ENCODE measurements at places on chromosomes 16 and 17.

- DNase-seq, result no peak
Measured at GRCh38 chr16:75502916-75503605, 7.8 kb upstream of the CHST6 start.

DNA sequence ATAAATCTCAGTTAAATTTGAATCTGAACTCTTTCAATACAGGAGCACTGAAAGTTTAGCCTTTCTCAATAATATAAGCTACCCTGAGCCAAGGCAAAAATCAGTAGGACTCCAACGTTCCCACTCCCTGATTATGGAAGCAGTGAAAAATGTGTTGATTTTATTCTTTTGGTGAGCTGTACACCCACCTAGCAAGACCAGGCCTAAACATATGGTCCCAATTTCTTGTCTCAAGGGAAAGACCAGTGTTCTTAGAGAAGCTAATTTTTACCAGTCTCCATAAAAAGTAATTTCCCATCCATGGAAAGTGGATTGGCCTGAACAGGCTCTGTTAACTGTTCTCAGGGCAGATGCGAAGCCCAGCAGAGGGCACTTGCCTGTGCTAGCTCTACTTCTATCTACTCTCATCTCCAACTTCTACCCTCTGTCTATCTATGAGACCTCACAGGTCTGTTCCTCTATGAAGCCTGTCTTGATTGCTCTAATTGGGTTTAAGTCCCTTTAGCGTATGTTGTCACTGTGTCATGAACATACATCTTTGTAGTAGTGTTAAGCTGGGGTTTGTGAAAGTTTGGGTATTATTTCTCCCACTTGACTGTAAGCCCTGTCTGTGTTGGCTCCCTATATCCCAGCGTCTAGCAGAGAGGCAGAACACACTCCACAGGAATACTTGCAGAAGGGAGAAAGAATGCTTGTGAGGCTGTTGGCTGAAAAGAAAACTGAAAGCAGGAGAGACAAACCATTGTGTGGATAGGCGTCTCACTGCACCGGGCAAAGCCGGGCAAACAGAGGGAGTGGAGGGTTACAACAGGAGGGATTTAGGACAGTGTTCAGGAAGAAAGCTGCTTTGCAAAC is 167.1 kb upstream of the MAF start:
- peak; percentile 35 for DNase-seq

DNA sequence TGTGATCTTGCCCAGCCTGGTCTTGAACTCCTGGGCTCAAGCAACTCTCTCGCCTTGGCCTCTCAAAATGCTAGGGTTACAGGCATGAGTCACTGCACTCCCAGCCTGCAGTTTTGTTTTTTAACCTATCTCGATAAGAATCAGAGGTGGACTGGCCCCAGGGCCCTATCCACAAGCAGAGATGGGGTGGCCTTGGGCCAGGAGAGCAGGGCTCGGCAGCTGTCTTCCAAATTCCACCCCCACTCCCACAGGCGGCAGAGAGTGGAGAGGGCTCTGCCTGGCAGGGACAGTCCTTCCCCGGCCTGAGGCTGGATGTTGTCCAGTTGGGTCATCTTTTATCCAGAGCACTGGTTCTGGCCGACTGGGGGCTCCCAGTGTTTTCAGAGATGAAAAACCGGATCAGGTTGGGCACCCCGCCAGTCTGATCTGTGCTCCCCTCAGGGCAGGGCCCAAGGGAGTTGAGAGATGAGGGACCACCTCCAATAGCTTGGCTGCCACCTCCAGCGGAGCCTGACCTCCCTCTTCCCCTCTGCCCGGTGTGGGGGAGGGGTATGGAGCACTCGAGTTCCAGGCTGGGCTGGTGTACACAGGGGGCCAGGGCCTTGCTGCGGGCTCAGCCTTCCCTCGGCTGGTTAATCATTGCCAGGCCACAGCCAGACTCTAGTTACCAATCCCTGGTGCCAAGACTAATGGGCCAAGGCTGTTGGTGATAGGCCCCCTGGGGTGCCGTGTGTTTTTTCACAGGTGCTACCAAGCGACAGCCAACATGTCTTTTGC is 30.3 kb upstream of the MYO15B start:
- DNase-seq, result peak; percentile 92

DNA sequence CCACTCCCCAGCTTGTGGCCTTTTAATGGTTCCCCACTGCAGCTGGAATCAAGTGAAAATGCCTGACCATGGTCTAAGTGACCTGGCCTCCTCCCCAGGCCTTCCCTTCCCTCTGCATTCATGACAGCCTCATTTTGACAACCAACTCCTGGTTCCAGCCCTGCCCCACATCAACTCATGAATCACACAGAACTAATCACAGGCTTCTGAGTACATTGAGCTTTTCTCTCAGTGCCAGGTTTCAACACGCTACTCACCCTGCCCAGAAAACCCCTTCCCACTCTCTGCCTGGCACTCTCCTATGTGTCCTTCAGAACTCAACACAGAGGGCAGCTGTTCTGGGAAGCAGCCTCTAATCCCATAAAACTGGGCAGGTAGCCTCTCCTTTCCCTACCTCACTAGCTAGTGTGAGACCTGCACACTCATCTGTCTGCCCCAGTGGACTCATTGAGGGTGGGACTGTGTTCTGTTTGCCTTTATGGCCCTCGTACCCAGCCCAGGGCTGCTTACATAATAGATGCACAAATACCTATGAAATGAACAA is 313.6 kb downstream of the GRIN2A start:
- no peak for DNase-seq

DNA sequence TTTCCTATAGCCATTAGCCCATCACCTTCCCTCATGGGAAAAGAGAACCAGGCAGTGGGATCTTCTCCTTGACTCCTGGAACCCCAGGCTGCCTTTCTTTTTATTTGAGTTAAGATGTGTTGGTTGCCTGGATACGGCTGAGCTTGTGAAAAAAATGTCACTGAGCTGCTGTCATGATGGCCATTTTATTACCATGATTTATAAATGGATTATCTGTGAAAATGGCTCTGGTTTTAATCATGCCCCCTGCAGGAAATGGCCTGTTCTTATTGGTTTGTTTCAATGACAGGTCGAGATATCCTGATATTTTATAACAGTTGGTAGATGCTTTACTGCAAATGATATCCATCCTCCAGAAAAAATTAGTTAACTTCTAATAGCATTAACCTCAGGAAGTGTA is 640.4 kb downstream of the CDH11 start:
- DNase-seq, result no peak

- peak; percentile 45 for DNase-seq
Measured at GRCh38 chr17:45288825-45289224, 26.9 kb upstream of the SPATA32 start.

- DNase-seq, result no peak
Measured at GRCh38 chr17:10073941-10074340, 124.5 kb downstream of the GAS7 start.

DNA sequence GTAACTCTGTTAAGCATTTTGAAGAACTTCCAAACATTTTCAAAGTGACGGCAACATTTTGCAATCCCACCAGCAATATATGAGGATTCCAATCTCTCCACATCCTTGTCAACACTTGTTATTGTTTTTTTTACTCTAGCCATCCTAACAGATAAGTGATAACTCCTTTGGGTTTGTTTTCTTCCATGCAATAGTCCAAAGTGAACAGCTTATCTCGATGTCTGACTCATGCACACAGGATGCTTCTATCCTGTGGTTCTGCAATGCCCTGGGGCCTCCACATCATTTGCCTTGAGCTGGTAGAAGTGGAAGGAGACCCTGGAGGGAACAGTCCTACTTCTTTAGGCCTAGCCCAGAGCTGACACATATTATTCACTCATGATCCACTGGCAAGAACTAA is 13.0 kb downstream of the TLE7 start:
- DNase-seq, result no peak

DNA sequence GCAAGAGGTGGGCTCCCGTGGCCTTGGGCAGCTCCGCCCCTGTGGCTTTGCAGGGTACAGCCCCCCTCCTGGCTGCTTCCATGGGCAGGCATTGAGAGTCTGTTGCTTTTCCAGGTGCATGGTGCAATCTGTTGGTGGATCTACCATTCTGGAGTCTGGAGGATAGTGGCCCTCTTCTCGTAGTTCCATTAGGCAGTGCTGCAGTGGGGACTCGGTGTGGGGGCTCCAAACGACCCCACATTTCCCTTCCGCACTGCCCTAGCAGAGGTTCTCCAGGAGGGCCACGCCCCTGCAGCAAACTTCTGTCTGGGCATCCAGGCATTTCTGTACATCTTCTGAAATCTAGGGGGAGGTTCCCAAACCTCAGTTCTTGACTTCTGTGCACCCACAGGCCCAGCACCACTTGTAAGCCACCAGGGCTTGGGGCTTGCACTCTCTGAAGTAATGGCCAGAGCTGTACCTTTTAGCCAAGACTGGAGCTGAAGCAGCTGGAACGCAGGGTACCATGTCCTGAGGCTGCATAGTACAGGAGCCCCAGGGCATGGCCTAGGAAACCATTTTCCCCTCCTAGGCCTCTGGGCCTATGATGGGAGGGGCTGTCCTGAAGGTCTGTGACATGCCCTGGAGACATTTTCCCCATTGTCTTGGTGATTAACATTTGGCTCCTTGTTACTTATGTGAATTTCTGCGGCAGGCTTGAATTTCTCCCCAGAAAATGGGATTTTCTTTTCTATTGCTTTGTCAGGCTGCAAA is 6.0 kb downstream of the PRKAR1A start:
- no peak for DNase-seq

GRCh38 chr16:1309888-1310831 is 724 bp downstream of the UBE2I start:
- peak; percentile 17 for DNase-seq

DNA sequence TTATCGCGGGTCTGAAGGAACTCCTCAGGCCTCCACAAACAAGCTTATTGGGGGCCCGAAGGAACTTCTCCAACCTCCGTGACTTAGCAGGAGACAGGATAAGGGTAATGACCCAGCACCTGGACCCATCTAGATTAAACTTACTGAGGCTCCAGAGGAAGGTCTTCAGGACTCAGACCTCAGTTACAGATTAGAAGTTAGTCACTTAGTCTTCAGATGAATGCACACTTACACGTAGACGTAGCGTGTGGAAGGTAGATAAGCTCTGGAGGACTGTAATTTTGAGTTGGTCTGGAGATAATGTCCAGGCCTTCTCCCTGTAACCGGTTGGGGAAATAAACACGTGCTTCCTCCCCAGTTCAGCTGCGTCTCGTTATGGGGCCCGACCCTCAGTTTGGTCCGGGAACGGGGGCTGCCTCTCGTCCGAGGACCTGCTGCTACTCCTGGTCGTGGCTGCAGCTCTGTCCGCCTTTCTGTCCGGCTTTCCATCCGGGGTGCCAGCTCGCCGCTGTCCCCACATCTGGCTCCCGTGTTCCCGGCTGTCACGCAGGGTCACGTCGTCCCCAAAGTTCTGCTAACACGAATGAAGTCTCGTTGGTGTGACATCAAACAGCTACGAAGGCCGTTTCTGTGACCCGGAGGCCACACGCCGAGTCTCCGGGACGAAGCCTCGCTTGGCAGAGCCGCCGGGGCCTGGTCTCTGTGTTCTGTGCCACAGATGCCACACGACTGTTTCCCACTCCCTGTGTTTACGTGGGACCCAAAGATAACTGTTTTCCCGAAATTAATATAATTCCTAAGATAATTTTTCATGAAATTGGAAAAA is 11.8 kb upstream of the SECTM1 start:
- DNase-seq, result no peak

DNA sequence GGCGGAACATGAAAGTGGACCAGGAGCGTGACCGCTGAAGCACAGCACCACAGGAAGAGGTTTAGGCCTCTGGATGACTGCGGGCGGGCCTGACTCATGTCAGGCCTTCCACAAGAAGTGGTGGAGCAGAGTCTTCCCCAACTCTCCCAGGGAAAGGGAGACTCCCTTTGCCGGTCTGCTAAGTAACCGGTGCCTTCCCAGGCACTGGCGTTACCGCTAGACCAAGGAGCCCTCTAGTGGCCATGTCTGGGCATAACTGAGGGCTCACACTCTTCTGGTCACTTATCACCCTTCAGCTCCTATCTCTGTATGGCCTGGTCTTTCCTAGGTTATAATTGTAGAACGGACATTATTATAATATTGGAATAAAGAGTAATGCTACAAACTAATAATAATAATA is 1931.9 kb downstream of the TP53TG3F start:
- DNase-seq, result peak; percentile 44

- DNase-seq, result no peak
Measured at GRCh38 chr16:58197314-58198012, 443 bp downstream of the CSNK2A2 start.

DNA sequence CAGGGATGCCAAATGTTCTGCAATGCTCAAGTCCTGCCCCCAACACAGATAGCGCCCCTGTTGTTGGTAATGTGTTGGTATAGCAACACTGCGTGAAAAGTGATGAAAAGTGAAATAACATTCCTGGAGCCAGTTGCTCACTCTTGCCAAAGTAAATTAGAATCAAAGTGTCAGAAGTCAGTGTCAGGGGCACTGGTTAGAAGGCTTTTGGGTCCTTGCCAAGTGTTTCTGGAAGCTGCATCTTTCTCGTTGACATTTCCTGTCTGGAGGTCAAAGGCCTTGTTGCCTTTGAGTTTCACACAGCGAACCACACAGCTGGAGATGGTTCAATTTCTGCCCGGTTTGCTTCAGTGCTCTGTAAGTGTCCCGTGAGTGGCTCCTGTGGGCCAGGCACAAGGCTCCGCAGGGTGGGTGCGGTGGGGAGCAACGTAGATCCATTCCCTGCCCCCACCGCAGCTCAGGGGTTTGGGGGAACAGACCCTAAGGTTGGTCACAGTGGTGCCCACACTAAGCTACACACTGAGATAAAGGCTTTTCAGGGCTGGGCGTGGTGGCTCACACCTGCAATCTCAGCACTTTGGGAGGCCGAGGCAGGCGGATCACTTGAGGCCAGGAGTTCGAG is 3.6 kb upstream of the SLC16A5 start:
- DNase-seq, result no peak

DNA sequence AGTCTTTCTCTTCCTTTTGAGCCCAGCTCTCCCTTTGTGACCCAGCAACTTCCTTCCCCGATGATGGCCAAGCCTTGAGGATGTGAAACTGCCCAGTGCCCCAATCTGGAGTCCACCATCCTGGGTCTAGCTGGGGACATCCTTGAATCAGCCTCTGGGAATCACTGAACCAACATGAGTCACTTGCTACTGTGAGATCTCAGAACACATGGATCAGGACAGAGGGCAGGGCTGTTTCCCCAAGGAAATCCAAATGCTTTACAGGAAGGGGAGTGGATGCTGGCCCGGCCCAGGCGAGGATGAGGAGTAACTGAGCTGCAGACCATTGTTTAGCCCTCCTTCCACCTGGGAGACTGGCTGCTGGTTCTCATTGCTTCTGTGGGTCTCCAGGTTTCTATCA is 547.6 kb downstream of the WWOX start:
- DNase-seq, result no peak

DNA sequence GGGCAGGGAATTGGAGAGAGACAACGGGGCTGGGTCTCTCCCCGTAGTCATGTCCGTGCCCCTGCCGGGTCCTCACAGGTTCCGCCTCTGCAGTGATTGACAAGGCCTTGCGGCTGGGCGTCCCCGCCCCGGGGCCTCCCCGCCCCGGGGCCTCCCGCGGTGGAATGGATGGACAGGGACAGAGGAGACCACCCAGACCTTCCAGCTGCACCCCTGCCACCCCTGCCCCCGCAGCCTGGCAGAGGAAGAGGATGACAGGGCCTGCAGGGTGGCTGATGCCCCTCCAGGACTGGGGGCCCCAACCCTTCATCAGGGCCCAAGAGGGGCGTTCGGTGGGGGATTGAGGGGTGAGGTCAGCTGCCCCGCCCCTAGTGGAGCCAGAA is 216.4 kb upstream of the CIBAR2 start:
- DNase-seq, result no peak

Data from globus pallidus (tissue), 1 donor.